ENCODE measurements at places on chromosomes 6 and 20.

GRCh38 chr20:62820208-62820961 lies 3.5 kb downstream of the COL9A3 start:
- DNase-seq, result no peak

GRCh38 chr20:49278818-49279676 lies 1.2 kb upstream of the ZNFX1 start:
- DNase-seq, result no peak

DNA sequence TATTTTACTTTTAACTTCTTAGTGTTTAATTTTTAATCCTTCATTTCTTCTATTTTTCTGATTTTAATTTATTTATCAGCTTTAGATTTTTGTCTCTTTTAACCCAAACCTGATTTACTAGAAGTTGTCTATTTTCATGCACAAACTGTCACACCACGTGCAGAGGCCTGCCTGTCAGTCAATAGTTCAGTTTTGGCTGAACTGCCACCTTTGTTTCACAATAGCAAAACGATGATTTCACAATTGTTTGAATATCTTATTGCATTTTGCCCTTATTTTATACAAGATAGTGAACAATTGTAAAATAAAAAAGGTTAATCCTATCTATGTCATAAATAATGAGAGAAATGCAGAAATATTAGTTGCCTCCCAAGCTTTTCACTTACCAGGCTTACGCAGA lies 24.0 kb upstream of the PPP1R3G start:
- DNase-seq, result no peak

- peak; percentile 88 for DNase-seq
Observed at GRCh38 chr6:149749594-149750135, at the start of gene PCMT1. Gene PCMT1, plus strand, starts transcription at chr6:149749741. Its CDS starts 161 bp downstream, at chr6:149749902.

- DNase-seq, result no peak
Observed at GRCh38 chr20:44200371-44200770, 10.2 kb downstream of the OSER1 start.

- DNase-seq, result no peak
Observed at GRCh38 chr6:144585217-144585814, 300.2 kb downstream of the UTRN start.

DNA sequence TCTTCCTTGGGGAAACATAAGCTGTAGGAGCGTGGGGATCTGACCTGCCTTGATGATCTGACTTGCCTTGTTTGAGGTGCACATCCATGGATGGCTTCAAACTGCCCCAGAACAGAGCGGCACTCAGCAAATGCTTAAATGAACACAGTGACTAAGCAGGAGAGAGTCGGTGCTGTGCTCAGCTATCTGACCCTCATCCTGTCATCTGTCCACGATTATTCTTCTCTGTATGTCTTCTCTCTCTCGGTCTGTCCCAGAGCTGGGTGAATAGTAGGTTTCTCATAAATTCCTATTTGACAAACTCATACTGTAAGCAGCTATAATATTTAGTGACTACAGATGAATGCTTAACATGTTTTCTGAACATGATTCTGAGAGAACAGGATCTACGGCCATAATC lies 37.3 kb downstream of the TRAM2 start:
- DNase-seq, result no peak

GRCh38 chr6:35601331-35602132 lies 87.2 kb downstream of the FKBP5 start:
- peak; percentile 34 for DNase-seq

DNA sequence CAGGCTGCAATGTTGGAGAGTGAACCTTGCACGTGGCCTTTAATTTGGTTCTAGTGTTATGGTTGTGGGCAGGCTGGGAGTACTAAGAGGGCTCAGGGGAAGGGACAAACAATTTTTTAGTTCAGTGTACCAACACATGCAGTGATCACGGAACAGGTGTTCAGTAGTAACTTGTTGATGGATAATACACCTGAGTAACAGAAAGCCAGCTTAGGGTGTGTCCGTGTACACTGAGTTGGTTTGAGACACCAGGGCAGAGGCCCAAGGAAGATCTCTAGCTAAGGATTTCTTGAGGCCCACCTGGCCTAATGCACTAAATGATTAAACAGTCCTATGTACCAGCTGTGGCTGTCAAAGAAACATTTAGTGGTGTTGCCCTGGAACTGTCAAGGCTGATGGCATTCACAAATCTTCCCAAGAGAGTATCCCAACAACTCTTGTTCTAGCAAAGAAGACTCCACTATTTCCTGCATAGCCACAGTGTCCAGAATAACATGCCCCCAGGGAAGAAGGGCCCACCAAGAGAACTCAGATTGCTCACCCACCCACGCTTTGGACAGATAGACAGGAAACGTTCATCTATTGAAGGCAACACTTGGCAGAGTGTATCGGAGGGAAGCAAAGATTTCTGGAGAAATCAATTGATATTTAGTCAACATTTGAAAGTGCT lies 60.0 kb downstream of the CD83 start:
- DNase-seq, result no peak

- DNase-seq, result no peak
Observed at GRCh38 chr6:2433711-2434110, 188.3 kb upstream of the GMDS start.

- DNase-seq, result no peak
Observed at GRCh38 chr6:138529478-138529877, 30.2 kb upstream of the NHSL1 start.

All from stimulated activated CD4-positive, alpha-beta T cell treated with anti-CD3 and anti-CD28 coated beads, Interleukin-15, amount 100 ng/mL, for 1 hour (primary cell).